ENCODE measurements at places on chromosomes 3 and 15.

DNA sequence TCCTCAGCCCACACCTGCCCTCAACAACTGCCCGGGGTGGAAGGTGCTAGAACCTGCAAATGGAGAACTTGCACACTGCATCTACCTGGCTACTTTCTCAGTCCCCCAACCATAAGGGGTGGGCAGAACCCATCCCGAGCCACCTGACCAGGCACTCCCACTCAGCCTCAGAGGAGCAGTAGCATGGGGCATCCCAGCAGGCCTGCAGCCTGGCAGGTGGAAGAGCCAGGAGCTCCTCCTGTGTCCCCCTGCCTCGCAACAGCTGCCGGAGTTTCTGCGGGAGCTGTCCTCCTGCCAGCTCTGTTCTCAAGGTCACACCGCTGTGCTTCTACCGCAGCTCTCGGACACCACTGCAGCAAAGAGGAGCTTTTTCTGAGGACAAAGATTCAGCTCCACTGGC is 27.5 kb downstream of the RAB6B start:
- DNase-seq, result no peak

GRCh38 chr3:110419601-110420000 is 652.0 kb upstream of the NECTIN3 start:
- no peak for DNase-seq

- DNase-seq, result peak; percentile 40
Observed at GRCh38 chr15:98609144-98609852, 39.0 kb upstream of the IGF1R start.

- DNase-seq, result no peak
Observed at GRCh38 chr3:172615296-172615695, 92.1 kb upstream of the TNFSF10 start.

DNA sequence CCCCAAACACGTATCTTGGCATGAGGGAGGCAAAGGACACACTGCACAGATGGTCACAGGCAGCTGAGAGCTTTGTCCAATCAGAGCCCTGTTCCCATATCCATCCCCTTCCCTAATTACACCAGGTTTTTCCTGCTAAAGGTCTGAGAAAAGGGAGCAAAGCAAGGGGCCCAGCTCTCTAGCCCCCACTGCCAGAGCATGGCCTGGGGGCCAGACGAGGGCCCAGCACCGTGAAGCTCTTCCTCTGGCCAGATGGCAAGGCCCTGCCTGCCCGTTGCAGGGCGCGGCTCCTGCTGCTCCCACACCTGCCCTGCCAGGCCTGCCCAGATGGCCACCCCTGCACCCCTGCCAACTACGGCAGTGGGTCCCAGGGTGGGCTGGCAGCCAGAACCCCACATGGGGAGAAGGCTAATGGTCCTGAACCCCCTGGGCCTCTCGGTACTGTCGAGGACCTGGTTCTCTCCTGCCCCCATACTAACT is 3.2 kb downstream of the SHF start:
- no peak for DNase-seq

GRCh38 chr15:67947254-67948039 is 106.7 kb upstream of the PIAS1 start:
- no peak for DNase-seq

Measured in AG08395 (cell line).